NCI-H460 (cell line): ENCODE measurements at places on chromosomes 12 and 14. TPM values are rescaled to one million over a fixed set of nuclear protein-coding genes. Genes with fewer than 3 reads are reported as not detected.

GRCh38 chr12:88243982-88244381 lies 101.9 kb downstream of the TMTC3 start:
- DNase-seq = no peak

GRCh38 chr14:69675877-69676416 lies 64.6 kb downstream of the SUSD6 start:
- DNase-seq = no peak

DNA sequence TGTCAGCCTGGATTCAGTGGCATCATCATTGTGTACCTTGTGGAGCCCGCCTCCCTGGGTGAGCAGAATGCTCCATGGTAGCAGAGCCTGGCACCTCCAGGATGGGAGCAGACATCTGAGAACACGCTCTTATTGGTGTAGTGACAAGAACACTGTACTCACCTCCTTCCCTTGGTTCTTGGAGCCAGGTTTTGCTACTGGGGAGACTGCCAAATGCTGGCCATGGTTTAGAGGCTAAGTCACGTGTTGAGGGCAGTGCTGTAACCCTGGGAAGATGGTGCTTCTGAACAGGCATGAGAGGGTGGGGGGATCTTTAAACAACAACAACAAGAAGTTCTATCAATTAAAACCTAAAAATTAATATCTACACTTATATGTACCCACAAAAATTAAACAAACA lies 47.6 kb upstream of the ASPG start:
- DNase-seq = no peak

DNA sequence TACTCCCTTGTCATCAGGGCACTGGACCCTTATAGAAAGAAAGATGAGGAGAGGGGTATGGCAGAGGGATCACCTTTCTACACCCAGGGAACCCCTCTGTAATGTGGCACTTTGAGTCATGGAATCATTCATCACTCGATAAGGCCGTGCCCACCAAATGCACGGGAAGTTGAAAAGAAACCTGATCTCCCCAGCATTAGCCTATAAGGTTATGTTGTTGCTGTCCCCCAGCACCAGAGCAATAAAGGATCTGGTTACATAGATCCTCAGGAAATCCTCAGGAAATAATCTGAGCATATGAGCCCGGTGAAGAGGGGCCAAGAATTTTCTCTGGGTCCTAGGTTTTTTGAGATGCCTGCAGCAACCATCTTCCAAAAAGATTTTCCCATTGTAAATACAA lies 148.8 kb upstream of the CRY1 start:
- DNase-seq = no peak

GRCh38 chr14:68541178-68541896 lies 251.5 kb downstream of the ZFP36L1 start:
- no peak for DNase-seq

DNA sequence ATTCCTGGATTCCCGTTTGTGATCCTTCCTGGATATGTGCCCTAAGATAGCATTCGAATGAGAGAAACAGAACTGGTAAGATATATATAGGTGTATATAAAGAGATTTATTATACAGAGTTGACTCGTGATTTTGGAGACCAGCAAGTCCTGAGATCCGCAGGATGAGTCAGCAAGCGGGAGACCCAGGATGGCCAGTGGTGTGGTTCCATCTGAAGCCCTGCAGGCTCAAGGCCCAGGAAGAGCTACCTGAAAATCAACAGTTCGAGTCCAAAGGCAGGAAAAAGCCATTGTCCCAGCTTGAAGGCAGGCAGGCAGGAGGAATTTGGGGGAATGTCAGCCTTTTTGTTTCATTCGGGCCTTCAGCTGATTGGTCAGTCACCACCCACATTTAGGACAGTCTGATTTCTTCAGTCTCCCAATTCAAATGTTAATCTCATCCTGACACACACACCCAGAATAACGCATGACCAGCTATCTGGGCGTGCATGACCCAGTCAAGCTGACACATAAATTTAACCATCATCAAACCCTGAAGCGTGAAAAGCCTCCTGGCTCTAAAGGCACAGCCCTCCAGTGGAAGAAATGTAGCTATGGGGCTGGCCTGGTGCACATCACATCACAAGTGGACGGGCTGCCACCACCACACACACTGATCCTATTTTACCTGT lies 44.3 kb downstream of the TUNAR start:
- no peak for DNase-seq

GRCh38 chr12:87656311-87656710 lies 372.9 kb downstream of the C12orf50 start:
- no peak for DNase-seq

Gene TOMM20L
- total RNA-seq = not detected in 2 replicates

Gene ANO2
- not detected in 2 replicates for total RNA-seq

Gene GNPTAB
- 11.6 and 17.6 TPM in 2 replicates for total RNA-seq

Gene ZDHHC22
- not detected in 2 replicates for total RNA-seq
